Activated T-helper 9 cell treated with anti-CD3 and anti-CD28 coated beads, Interleukin-2, amount 50 U/mL, for 16 hours (primary cell): ENCODE measurements at places on chromosomes 2 and 18.

DNA sequence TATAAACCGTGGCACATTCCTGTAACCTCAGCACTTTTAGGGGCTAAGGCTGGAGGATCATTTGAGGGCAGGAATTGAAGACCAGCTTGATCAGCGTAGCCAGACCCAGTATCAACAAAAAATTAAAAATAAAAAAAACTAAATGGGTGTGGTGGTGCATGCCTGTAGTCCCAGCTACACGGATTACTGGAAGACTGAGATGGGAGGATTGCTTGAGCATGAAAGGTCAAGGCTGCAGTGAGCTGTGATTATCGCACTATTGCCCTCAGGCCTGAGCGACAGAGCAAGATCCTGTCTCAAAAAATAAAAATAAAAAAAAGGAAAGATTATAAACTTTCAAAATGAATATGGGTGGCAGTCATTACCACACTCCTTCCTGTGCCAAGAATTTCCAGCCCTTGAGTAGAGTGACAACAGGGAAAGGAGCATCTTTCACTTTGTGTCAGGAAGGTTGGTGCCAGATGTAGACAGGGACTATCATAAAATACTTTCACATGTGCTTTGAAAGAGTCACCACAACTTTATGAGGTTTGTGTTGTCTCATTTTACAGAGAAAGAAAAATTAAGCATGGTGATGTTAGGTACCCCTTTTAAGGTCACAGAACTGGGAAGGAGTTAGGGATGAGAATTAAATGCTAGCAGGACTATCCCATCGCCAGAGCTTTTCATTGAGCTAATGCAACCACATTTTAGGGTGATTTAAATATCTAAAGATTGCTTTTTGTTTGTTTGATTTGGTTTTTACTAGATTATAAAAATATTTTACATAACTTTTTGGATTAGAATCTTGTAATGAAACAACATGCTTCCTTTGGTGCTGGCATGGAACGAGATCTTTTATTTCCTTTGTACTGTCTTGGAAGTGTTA lies 1617.4 kb upstream of the ACVR2A start:
- no peak for DNase-seq

GRCh38 chr2:153228904-153229303 lies 249.7 kb downstream of the RPRM start:
- DNase-seq: no peak

GRCh38 chr2:199982126-199982843 lies 26.9 kb downstream of the MAIP1 start:
- DNase-seq: no peak

DNA sequence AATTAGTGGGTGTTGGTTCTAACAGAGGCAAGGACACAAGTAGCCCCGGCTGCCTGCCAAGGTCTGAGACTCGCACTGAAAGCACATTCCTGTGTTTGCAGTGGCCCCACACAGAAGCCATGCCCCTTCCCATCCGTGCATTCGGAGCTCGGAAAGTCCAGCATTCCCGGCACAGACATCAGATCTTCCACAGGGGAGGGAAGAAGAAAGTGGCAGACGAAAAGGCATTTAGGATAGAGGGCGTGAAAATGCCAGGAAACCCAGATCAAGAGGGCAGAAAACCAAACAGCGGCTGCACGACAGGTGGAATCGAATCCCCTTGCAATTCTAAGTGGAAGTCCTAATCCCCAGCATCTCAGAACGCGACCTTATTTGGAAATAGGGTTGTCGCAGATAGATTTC lies 105.5 kb upstream of the ASB18 start:
- no peak for DNase-seq

DNA sequence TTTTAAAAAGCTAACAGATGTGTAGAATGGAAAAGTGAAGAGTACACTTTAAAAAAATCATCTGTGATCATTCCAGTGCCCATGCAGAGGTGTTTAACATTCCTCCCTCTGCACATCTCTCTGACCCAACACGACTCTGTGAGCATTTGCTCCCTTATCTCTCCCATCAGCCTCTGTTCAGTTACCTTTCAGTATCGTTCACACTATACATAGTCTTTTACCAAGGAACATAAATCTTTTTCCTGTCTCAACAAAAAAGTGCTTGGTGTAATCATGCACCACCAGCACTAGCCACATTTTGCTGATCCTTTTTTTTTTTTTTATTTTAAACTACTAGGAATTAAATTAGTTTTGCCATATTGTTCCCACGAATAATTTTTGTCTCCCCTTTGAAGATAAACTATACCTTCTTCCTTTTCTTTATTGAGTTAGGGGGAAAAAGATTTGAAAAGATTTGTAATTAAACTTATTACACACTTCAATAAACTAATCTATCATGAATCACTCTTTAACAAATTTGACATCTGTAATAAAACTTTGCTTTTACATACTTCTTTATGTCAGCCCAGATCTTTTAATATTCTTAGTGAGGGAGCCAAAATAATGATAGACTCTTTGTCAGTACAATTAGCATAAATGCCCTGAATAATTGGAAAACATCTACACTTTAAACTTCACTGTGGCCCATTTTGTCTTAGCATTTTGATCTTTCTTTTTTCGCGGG lies 489.8 kb upstream of the FANCL start:
- no peak for DNase-seq

DNA sequence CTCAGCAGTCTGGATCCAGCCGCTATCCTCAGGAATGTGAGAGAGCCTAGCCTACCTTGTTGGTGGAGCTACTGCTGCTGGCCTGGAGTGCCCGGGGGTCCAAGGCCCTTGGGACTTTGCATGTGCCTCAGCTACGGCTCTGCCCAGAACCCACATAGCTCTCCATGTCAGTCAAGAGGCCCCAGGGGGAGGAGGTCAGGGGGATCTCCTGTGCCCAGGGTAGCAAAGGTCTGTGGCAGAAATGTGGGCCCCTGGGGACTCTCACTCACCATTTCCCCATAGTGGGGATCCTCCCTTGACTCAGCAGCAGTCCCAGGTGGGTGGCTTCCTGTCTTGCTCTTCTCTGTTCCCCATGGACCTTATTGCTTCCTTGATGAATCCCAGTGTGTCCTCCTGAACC lies 342.7 kb upstream of the CHAC2 start:
- no peak for DNase-seq

DNA sequence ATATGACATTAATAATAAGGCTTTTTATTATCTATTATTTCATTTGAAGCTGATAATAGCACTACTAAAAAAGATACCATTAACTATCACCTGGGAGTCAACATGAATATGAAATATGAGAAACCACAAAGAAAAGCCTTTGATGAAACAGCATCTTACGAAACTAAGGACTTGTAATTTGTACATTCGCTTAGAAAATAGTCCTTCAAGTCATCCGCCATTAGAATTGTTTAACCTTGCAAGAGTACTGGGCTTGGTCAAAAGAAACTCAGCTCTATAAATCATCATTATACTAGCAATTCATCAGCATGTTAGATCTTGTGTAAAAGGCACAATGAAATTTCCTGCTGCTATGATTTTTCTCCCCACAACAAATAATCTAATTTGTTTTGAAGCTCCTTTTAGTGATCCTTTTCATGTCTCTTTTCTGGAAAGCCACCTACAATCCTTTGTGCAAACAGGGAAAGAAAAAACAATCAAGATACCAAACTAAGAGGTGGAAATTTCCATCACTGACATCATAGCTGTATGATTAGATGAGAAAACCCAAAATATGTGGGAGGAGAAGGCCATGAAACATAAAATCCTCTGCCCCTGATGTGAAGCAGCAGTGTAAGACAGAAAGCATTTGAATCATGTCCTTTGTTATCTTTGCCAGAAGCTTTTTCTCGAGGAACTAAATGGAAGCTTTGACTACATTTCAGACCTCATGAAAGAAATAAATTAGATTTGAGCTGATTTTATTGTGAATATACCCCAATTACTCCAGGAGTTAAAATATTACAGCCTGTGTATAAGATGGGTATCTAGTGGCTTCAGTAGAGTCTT lies 31.2 kb downstream of the SCN9A start:
- DNase-seq: no peak

GRCh38 chr2:27572439-27572838 lies 10.4 kb upstream of the ZNF512 start:
- no peak for DNase-seq

DNA sequence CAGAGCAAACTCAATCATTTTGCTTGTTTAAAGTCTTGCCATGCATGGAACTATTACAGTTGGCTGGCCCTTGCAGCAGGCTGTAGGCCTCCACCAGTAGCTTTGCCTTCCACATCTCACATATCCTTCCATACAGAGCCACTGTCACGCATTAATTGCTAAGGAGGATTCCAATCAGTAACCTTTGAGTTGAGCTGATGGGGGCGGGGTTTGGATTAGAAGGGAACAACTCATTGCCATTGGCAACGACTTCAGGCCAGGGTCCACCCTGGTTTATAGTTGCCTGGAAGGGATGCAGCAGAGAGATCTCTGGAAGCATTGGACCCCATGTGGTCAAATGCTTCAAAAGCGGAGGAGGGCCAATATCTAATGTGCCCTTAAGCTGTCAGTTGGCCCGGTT lies 63.3 kb upstream of the TTC39C start:
- no peak for DNase-seq

GRCh38 chr2:30721668-30722647 lies 85.3 kb downstream of the CAPN13 start:
- DNase-seq: no peak
